ENCODE measurements at places on chromosomes 5 and 9. TPM values are rescaled to one million over a fixed set of nuclear protein-coding genes. Genes with fewer than 3 reads are reported as not detected.

The IFNK gene
- total RNA-seq, result not detected

The NR2F1-AS1 gene
- 0.69 TPM for total RNA-seq

GRCh38 chr9:27385606-27386322 lies 88.8 kb upstream of the EQTN start:
- H3K4me3 ChIP-seq, result no peak overlapping the region
- H3K27me3 ChIP-seq, result no peaks in the 10 kb centered on the region
- DNase-seq, result no peak
- no peaks in the 10 kb centered on the region for H3K36me3 ChIP-seq

DNA sequence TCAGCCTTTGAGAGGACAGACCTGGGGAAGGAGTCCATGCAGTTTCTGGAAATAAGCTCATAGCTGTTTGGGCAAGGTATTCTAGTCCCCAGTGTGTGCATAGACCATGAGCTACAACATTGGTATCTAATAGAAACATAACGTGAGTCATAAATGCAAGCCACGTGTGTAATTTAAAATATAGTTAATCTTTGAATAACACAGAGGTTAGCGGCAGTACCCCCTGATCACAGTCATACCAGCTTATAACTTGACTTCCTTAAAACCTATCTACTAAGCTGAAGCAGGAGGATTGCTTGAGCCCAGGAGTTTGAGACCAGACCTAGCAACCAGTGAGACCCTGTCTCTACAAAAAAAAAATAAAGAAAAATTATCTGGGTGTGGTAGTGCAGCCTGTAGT lies 46.4 kb upstream of the CPEB4 start:
- no peak overlapping the region for H3K27ac ChIP-seq
- no peaks in the 10 kb centered on the region for H3K27me3 ChIP-seq
- no peaks in the 10 kb centered on the region for H3K36me3 ChIP-seq
- H3K4me3 ChIP-seq, result no peak overlapping the region

DNA sequence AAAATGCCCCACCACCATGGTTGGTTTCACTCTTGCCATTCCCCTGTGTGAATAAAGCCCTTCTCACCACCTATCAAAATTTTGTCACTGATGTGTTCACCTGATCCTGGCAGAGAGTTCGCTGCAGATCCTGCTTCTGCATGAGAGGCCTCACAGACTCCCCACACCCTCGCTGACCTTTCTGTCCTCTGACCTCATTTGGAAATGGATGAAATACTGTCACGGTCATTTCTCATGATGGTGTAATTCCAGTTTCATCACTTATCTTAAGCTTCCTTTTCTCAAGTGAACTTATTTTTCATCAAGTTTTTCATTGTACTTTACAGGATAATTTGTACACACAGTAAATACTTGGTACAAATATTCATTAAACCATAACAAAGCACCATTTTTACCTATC lies 131.3 kb downstream of the FRMD3 start:
- H3K27me3 ChIP-seq, result no peaks in the 10 kb centered on the region
- no peaks in the 10 kb centered on the region for H3K4me1 ChIP-seq
- no peak overlapping the region for H3K4me3 ChIP-seq
- DNase-seq, result no peak

GRCh38 chr5:142689081-142689480 lies 3.2 kb upstream of the FGF1 start:
- no peaks in the 10 kb centered on the region for H3K27me3 ChIP-seq
- H3K27ac ChIP-seq, result no peak overlapping the region
- H3K36me3 ChIP-seq, result no peaks in the 10 kb centered on the region

All from colonic mucosa (tissue), 4 donors.